ENCODE measurements at places on chromosomes 12 and 14. TPM values are rescaled to one million over a fixed set of nuclear protein-coding genes. Genes with fewer than 3 reads are reported as not detected.
A peak's percentile ranks its signal among the peaks of the same experiment; 100 is the strongest.

- DNase-seq: peak; percentile 77
Observed at GRCh38 chr12:70920251-70920851, at the start of gene PTPRR. Gene PTPRR (minus strand): TSS chr12:70920738. CDS start chr12:70920390, 348 bp downstream.

DNA sequence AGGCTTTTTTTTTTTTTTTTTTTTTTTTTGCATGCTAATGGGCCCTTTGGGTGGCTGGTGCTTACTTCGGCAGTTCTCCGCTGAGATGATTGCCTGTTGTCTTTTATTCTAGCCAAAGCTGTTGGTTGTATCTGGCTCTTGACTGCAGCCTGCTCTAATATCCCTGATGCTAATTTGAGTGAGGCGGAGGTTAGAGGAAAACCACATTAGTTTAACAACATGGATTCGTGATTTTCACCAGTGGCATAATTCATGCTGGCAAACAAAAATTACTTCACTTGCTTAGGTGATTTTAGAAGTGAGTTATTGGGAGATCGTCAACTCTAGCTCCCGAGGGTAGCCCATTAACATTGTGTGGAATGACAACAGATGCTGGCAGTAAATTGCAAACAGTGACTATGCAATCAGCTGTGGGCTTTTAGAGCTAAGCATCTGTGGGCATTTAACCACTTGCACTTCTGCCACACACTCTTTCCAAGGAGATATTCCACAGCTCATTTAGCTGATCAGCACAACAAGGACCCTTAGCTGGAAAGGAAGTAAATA is 97.6 kb upstream of the ZDHHC17 start:
- no peak for DNase-seq

DNA sequence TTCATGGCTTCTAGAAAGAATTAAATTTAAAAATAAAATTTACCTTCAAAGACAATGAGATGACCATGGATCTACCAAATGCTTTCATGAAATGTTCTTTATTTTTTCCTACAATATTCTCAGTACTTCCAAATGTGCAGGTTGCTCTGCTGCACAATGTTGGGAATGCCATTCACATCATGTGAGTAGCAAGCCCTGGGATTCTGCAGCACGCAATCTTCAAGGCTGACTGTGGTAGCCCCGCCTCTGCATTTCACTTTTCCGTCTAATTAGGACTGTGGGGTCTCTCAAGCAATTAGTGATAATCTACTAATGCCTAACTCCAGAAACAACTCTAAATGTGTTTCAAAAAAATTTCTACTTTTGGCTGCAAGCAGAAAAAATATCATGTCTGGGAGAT is 13.7 kb upstream of the NTN4 start:
- DNase-seq: no peak

DNA sequence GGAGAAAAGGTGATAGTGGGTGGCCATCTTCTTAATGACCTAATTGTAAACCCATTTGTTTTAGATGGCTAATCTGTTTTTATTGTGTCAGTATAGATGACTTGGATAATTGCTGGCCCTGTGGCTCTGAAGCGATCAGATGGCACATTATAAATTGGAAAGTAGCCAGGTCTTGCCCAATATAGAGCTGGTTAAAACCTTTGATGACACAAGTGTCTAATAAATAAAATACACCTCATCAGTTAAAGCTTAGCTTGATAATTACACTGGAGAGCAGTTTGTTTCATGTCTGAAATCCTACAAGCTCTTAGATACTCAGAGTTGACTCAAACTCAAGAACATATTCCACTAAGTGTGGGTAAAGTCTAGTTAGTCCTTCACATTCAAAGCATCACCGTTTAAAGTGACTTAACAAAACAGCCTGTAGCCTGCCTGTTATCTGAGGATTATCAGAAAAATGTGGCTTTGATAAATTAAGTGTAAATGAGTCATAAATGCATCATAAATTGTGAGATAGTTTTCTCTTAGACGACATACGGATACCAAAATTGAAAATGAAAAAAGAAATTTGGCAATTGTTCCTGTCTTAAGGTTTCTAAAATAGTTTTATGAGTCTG is 280.9 kb downstream of the LRIG3 start:
- DNase-seq: no peak

The NFE2 gene
- total RNA-seq: 3.0 TPM

The GSG1 gene
- total RNA-seq: not detected

All from WTC11 (cell line).